Suppressor macrophage treated with lipopolysaccharide for 4 hours (primary cell): ENCODE measurements at places on chromosomes 3 and 15.

DNA sequence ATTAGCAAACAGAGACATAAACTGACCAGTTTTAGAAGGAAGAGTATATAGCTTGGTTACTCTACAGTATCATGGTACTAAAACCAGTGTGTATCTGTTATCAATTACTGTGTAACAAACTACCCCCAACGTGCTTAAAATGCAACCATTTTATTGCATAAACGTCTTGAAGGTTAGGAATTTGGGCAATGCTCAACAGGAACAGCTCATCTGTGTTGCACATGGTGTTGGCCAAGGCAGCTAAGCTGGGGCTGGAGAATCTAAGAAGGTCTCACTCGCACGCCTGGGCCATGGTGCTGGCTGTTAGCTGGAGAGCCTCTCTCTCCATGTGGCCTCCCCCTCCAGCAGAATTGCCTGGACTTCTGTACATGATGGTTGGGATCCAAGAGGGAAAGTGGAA lies 81.2 kb upstream of the THBS1 start:
- no peak for DNase-seq

- no peak for DNase-seq
Measured at GRCh38 chr3:52506266-52506966, 11.3 kb downstream of the STAB1 start.

DNA sequence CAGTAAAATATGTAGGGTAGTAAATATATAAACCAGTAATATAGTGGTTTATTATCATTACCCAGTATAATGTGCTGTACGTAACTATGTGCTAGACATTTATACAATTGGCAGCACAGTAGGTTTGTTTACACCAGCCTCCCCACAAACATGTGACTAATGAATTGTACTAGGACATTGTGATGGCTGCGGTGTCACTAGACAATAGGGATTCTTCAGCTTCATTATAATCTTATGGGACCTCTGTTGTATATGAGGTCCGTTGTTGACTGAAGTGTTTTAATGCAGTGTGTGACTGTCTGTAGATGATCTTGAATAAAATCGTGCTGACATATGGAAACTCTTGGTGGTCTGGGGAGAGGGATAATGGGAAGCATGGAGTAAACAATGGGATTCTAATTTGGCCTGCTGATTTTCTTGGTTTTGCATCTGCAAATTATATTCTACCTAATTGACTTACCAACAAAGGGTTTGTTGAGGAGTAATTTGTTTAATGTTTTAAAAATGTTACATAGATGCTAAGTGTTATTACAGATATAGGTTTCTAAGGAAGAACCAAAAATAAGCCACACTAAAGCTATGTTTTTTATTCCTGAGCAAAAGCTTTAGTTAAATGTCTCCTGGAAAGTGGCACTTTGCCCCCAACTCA lies 496.5 kb upstream of the TBL1XR1 start:
- DNase-seq: no peak

- DNase-seq: peak; percentile 65
Measured at GRCh38 chr15:65132878-65133547, 595 bp downstream of the PDCD7 start.

- DNase-seq: no peak
Measured at GRCh38 chr3:194306109-194306686, 44.9 kb downstream of the CPN2 start.

DNA sequence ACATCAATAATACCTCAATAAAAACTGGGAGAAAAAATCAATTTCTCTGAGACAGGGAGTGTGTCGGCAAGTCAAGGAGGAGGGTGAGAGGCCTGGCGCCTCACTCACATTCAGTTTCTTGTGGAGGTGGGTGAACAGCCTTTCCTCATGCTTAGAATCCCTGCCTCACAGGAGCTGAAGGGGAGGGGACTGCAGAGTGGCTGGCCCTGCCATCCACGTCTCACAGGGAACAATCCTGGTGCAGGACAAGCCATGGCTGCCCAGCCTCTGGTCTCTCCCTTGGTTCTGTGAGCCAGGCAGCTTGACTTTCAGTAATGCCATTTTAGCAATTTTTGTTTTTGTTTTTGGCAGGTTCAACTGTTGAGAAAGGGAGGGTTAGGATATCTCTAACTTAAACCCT lies 126.5 kb upstream of the HACD2 start:
- DNase-seq: no peak

GRCh38 chr15:101045835-101046691 lies 126.9 kb downstream of the LRRK1 start:
- no peak for DNase-seq

GRCh38 chr15:91941871-91942658 lies 88.6 kb downstream of the SLCO3A1 start:
- no peak for DNase-seq

DNA sequence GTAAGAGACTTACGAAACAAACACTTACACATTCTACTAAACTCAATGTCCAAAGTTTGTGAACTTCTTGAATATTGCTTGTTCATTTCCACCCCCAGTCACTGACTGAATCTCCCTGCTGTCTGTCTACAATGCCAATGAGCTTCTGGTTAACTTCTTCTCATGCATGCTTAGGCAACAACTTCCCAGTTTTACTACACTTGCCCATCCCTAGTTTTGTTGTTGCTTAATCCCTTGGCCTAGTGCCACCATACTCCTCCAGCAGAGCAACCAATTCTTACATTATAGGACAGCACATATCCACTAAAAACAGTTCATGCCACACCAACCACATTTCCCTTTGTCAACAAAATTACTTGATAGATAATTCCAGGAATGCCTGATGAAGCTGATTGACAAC lies 40.9 kb upstream of the CCR2 start:
- peak; percentile 96 for DNase-seq

DNA sequence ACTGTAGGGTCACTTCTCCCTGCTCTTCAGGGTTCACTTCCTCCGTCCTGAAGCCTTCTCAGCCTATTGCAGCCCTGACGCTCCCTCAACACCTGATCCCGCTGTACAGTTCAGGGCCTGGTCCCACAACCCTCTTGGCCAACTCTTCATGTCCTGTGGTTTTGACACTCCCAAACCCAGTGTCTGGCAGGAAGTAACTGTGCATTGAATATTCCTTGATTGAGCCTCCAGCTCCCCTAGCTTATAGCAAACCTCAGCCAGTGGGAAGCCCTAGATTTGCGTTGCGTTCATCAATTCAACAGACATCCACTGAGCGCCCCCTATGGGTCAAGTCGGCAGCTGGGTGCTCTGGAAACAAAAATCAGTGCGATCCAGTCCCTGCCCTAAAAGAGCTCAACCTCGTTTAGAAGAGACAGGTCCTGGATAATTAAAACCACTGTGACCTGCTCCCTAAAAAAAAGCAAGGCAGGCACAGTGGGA lies 13.5 kb downstream of the UBAP1L start:
- peak; percentile 77 for DNase-seq

DNA sequence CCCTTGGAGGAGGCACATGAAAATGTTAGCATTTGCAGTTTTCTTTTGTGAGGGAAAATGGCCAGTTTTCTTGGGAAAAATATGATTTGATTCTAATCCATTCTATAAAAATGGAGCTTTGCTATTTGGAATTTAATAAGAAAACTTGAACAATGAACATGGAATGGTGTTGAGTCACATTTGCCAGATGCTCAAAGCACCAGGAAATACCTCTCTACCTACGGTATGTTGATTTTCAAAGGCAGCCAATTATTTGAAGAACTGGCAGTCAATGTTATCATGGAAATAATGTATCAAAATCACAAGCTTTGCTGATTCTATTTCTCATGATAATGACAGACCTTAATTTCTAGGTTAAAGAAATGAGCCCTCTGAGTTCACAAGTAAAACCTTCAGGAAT lies 14.9 kb downstream of the NME9 start:
- no peak for DNase-seq

DNA sequence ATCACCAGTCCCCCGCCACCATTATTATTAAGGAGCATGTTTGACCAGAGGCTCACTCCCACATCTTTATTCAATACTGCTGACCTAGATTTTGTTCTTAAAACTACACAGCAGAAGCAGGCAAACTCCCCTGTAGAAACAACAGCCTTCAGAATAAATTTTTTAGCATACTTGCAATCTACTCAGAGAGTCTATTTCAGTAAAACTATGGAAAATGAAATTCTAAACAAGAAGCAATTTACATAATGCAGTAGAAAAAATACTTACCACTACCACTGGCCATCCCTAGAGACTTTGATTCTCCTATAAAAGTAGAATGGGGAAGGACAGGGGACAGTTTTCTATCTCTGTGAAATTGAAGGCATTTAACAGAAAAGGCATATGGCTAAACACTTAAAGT lies 76.0 kb downstream of the MAP4 start:
- DNase-seq: no peak

GRCh38 chr15:39018966-39019365 lies 454.4 kb upstream of the RASGRP1 start:
- DNase-seq: no peak

DNA sequence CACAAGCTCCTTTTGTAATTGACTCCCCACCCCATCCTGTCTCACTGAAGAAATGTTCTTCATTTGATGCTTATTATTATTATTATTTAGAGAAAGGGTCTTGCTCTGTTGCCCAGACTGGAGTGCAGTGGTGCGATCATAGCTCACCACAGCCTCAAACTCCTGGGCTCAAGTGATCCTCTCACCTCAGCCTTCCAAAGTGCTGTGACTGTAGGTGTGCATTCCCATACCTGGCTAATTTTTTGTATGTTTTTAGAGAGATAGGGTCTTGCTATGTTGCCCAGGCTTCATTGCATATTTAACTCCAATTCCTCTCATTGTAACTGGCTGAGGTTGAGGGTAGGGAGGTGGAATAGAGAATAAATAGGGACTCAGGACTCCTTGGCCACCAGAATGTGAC lies 22.3 kb downstream of the SEMA5B start:
- no peak for DNase-seq

DNA sequence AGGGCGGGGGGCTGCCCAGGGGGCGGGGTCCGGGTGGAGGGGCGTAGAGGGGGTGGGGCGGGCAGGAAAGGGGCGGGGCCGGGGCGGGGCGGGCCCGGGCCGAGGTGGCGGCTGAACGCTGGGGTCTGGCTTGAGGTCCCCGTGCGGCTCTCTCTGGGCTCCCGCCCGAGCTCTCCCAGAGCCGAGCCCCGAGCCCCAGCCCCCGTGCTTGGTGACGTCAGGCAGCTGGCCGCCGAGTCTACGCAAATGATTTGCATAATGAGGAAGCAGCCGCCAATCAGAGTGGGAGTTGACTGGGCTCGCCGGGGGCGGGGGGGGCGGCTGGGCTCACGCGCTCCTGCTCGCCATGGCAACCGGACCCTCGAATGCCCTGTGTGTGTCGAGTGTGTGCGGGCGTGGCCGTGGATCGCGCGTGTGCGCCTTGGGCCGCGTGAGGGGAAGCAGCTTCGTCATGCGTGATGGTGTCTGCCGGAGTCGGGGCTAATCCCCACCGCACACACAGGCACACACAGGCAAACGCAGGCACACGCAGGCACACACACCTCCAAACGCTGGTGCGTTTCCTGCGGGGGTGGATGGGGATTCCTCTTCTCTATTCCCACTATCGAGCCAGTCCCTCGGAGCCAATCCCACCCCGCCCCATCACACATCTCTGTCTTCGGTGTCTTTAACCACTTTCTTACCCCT lies at the start of gene CELF6:
Gene CELF6, minus strand, starts transcription at position 173 of the 687 bp plus-strand sequence. CDS start 283 bp downstream, outside the sequence.
- DNase-seq: peak; percentile 88

GRCh38 chr15:65805019-65805745 lies 13.1 kb upstream of the DENND4A start:
- DNase-seq: peak; percentile 39

GRCh38 chr3:53845103-53845880 lies 927 bp downstream of the CHDH start:
- DNase-seq: peak; percentile 15

- no peak for DNase-seq
Measured at GRCh38 chr3:53772562-53772961, 73.7 kb downstream of the CHDH start.

- DNase-seq: peak; percentile 49
Measured at GRCh38 chr15:45126535-45127158, 3.0 kb downstream of the DUOXA1 start.

DNA sequence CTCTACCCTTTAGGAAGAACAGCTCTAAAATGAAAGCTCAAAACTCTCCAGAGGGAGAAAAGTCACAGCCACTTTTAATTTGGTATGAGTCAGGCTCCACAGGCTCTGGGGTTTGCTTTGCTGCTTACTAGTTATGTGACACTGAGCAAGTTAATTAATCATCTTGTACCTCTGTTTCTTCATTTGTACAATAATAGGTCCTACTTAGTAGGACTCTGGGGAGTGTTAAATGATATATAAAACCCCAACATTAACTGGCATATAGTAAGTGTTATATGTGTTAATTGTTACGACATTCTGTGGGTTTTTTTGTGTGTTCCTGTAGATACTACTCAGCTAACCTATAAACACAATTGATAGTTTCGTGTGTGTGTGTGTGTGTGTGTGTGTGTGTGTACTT lies 6.6 kb downstream of the ACKR2 start:
- DNase-seq: no peak

- DNase-seq: no peak
Measured at GRCh38 chr15:49506341-49506740, 83.3 kb downstream of the FGF7 start.

GRCh38 chr15:58276924-58277323 lies 138.7 kb downstream of the AQP9 start:
- DNase-seq: no peak

DNA sequence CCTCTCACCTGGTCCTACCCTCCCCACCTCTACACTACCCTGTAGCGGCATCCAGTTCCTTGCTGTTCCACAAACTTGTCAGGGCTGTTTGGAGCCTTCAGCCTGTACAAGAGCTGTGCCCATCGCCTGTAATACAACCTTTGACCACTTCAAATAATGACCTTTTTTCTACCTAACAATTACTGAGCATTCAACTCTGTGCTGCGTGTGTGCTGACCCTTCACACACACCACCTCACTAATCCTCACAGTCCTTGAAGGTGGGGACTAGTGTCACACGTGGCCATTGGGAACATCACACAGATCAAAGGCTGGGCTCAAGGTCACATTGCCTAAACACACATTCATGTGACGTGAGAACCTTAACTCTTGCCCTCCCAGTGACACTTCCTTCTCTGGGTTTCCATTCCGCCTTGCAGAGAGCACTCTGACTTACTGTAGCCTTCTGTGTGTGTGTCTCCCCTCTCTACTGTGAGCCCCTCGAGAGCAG lies 3.1 kb downstream of the C3orf20 start:
- DNase-seq: no peak

GRCh38 chr15:63310646-63311045 lies 33.2 kb downstream of the APH1B start:
- no peak for DNase-seq

DNA sequence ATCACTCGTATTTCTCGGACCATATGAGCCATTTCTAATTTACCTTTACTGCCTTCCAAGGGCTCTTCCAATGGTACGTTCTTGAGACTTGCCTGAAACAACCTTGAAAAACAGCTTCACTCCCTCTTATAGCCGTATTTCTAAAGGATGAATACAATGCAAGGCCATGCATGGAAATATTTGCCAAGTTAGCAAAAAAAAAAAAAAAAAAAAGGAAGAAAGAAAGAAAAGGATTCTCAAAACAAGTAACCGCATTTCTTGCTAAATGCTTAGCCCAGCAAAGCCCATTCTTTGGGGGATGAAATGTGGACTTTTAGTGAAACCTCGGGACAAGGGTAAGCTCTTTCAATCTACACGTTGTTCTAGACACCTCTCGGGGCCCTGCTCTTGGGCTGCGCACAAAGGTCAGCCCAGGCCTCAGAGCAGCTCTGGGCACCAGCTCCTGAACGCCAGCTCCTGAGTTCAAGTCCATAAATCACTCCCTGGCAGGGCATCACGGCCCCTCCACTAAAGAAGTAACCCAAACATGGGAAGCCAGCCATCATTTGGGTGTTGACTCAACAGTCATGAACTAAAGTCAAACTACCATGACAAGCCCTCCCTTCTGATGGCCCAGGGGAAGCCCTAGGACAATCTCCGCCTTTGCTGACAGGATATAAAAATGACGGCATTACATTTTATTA lies 132.7 kb downstream of the ADAMTS17 start:
- DNase-seq: no peak
